Brain (organoid and tissue), 16 donors: ENCODE measurements at places on chromosomes 1 and 21.

DNA sequence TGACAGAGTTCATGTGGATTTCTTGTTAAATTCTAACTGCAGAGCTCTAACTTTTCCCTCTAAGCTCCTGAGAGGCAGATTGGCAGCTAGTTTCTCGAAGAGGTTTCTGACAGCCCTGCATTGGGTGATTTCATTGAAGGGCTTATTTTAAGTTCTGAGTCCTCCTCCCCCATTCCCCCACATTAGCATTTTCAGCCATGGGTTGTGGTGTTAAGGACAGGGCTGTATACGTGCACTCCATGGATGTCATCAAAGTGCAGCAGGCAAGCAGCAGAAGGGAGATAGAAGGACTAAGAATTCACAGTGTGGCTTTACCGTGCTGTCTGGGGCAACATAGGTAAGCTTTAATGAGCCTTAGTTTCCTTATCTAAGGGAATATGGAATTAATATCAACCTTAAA lies 19.0 kb downstream of the CRYZ start:
- DNase-seq = no peak

GRCh38 chr1:160046494-160047110 lies 14.8 kb upstream of the PIGM start:
- DNase-seq = peak; percentile 62

DNA sequence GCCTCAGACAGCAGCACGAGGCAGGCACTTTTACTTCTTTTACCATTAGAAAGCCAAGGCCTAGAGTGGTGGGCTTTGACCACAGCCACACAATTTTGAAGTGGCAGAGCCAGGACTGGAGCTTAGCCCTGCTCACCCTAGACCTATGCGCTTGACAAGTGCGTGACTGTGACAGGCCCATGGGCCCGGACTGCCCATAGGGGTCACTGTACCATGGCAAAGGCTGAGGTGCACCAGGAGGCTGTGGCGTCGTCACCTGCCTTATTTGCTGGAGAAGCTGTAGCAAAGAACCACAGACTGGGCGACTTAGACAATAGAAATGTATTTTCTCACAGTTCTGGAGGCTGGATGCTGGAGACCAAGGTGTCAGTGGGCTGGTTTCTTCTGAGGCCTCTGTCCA lies 2.6 kb upstream of the TMEM82 start:
- no peak for DNase-seq

DNA sequence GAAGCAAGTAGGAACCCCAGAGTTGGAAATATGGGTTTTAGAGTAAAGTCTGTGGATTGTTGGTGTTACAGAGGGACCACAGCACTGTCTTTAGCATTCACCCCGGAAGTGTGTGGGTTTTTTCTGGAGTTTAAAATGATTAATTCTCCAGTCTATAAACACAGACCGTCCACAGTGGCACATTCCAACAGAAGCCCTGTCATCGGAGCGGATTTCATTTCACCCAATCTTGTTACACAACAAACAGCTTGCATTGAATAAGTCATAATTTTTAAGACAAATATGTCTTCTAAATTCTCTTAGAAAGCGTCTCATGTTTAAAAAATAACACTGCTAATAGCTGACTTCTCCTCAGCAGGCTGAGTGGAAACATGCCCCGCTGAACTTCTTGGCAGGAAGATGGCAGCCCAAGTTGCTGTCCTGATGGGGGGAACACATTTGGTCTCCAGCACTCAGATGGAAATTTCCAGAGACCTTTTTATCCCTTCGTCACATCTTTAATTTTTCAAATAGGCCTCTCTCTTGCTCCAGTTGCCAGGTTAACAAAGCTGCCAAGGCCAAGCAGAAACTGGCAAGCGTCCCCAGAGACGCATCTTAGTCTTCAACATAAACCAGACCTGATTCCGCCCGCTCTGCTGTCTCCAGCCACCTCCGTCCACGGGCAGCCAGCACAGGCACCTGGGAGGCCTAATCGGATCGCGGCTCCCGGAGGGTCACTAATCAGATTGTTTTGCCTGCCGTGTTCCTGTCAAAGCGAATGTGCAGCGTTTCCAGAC lies 28.8 kb upstream of the SLC19A1 start:
- peak; percentile 48 for DNase-seq

DNA sequence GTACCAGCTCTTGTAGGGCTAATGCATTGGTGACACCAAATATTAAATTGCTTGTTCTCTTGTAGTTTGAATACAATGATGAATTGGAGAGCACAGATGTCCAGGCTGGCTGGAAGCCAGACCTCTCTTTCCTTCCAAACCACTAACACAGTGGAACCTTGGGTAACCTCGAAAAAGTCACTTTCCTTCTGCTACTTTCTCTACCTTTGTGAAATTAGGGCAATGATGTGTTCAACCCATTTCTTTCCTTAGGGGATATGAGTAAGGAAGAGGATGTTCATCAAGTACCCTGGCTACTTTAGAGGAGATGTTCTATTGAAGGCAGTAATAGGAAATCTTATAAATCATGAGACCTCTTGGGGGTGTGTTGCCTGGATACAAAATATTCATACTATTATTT lies 55.7 kb downstream of the XCL2 start:
- DNase-seq = peak; percentile 16

- no peak for DNase-seq
These were observed 459.2 kb upstream of the RUNX1 start for GRCh38 chr21:35508139-35508888.

DNA sequence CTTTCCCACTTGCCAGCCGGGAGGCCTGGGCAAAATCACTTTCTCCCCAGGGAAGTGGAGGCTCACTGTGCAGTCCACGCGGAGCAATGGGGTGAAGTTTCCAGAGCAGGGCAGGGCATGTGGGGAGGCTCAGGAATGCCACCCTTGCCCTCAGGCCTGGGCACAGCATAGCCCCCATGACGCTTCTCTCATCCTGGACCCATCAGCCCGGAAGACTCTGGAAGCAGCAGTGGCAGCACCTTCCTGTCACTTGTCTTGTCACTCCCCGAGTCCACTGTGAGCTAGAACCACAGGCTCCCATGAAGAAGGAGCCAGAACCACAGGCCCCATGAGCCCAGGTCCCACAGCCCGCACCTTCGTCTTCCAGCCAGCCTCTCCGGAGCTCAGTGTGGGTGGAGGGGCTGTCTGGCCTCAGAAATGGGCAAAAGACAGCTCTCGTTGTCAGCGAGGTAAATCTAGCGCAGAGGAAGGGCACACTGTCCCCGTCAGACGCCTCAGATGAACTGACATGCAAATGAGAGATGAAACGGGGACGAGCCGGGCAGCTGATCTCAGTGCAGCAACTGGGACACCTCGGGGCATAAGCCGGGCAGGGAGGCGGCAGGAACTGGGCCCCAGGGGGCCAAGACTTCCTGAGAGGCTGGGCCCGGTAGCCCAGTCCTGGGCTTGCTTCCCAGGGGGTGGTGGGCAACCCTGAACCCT lies 6.1 kb downstream of the PDE9A start:
- no peak for DNase-seq

DNA sequence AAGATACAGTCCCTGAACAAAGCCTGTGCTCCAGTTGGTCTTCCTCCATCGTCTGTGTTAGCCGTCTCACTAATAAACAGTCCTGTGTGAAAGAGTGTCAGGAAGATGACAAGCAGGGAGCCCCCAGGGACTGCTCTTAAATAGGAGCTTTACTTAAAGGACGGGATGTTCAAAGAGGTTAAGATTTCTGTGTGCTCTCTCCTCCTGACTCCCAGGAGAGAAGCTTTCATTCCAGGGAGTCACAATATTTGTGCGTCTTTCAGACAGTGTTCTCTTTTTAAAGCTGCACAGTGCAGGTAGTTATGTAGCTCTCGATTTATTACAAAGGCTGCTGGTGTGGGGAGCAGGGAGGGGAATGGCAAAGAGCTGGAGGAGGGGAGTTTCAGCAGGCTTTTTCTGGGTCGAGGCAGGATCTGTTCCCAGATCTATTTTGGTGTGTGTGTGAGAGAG lies 43.5 kb downstream of the STYXL2 start:
- no peak for DNase-seq

- DNase-seq = no peak
These were observed 16.1 kb upstream of the KCNA3 start for GRCh38 chr1:110690709-110691365.

DNA sequence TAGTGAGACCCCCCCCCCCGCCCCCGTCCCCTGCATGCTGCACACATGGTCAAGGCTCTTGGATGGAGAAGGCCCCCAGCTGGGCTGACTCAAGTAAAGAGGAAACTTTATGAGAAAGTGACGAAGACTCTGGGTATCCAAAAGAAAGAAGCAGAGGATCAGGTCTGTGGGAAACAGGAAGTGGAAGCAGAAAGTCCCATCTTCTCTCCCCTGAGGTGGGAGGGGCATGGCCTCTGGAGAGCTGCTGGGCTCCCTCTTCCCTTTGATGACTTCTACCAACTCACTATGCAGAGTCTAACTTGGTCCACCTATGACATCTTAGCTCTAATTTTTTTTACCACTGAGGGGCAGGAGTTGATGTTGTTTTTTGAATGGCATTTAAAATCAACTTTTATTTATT lies 42.7 kb upstream of the LIN9 start:
- no peak for DNase-seq

DNA sequence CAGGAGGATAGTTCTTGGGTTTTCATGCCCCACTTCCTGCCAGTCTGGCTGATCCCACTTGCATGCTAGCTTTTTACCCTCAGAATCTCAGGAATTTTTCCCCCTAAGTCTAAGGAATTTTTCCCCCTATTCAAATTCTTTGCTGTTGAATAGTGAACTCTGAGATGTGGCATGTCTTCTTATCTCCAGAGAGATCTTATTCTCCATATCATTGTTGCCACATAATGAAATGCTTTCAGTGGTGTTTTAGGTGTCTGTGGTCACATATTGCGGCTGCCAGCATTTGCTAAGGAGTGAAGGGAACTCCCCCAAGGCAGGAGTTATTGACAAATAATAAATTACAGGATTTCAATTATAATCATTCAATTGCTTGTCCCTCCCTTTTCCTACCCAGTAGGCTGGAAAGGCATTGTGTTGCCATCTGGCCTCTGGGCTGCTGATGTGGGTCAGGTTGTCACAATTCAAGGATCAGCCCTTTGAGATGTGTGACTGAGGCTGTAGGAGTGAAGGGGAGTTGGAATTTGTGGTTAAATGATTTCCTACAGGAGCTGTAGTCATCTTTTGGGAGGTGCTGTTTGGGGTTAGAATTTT lies 3.9 kb upstream of the FLG start:
- DNase-seq = no peak

- no peak for DNase-seq
These were observed 59.4 kb upstream of the IFI44L start for GRCh38 chr1:78560811-78561210.

- DNase-seq = no peak
These were observed 118.2 kb downstream of the FAF1 start for GRCh38 chr1:50841791-50842387.

DNA sequence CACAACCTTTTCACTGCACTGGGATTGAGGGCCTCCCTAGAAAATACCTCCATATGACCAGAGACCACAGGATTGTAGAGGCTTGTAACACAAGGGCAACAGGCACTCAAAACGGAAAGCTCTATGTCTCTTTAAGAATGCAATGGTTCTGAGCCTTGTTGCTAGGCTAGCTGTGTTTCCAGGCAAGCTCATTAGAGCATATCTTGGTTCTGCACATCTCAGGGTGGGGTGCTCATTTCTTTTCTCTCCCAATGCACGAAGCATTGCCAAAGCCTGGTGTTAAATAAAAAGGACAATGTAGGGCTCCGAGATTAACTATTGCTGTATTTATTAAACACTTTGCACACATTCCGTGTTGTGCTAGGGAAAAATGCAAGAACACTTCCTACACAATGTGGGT lies 315.9 kb downstream of the PRDM2 start:
- peak; percentile 72 for DNase-seq

GRCh38 chr1:158931055-158931737 lies at the start of gene PYHIN1:
Gene PYHIN1, plus strand, starts transcription at chr1:158931552. Its CDS starts 5,359 bp downstream, at chr1:158936911.
- DNase-seq = no peak

DNA sequence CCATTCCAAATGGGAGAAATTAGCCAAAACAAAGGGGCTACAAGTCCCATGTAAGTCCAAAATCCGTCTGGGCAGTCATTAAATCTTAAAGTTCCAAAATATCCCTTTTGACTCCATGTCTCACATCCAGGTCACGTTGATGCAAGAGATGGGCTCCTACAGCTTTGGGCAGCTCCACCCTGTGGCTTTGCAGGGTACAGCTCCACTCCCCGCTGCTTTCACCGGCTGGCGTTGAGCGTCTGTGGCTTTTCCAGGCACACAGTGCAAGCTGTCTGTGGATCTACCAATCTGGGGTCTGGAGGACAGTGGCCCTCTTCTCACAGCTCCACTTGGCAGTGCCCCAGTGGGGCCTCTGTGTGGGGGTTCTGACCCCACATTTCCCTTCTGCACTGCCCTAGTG lies 130.2 kb downstream of the TPR start:
- no peak for DNase-seq

DNA sequence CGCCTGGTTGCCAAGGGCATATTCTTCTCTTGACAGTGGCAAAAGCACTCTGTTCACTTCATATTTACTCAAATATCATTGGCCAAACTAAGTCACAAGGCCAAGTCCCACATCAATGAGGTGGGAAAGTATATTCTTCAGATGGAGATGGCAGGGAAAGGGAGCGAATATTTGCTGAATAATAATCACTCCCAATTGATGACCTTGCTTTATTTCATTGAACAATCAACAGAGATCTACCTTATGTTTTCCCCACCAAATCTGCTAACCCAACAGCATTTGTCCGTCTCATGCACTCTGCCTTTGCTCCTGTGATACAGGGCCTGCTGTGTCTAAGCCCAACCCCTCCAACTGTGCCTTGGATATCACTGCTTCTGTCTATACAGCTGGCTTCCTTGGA lies 45.2 kb upstream of the PCP4 start:
- no peak for DNase-seq

DNA sequence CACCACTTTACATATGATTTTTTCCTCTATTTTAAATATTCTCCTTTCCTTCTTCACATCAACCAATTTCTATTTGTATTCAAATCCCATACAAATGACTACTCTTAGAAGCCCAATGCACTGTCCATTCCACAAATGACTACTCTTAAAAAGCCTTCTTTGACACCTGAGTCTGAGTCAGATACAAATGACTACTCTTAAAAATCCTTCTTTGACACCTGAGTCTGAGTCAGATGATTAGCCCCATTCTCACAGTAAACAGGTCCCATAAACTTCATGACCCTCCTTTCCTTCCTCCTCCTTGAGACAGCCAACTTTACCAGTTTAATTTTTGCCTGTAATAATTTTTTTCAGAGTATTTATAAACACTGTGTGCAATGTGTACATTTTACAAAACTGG lies 231.3 kb upstream of the USP25 start:
- no peak for DNase-seq

- no peak for DNase-seq
These were observed 19.0 kb upstream of the VCAM1 start for GRCh38 chr1:100700586-100700985.

- DNase-seq = no peak
These were observed 3.5 kb downstream of the MARCKSL1 start for GRCh38 chr1:32332290-32333079.

DNA sequence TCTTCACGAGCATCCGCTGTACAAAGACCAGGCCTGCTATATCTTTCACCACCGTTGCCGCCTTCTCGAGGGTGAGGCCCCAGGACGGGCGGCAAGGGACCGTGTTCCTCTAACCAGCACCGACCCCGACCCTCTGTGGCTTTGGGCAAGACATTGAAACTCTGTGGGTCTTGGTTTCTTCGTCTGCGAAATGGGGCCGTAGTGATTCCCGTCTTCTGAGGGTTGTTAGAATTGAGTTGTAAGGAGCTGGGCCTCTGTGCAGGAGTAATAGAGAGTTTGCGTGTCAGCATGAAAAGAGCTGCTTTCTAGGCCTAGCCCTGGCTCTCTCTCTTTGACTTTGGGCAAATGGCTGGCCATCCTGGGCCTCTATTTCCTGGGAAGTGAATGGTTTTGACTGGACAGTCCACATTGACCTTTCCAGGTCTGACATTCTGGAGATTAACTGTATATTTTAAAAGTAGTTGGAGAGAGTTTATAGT lies 591 bp downstream of the MRPL37 start:
- no peak for DNase-seq
